ENCODE measurements at places on chromosomes 5 and 9.

DNA sequence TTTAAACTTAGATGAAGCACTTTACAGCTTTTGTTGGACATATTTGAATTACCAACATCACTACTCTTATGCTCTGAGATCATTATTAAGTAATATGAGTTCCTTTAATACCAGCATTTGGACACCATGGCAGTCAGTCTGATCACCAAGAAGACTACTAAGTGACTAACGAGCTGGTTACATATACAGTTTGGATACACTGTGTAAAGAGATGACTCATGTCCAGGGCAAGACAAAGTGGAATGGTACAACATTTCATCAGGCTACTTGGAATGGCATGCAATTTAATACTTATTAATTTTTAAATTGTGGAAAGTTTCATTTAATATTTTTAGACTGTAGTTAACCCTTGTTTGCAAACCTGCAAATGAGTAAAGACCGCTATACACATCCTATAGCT, 237.4 kb upstream of the PRDM9 start:
- DNase-seq: no peak
- no peaks in the 10 kb centered on the region for H3K27me3 ChIP-seq
- no peak overlapping the region for H3K4me3 ChIP-seq
- H3K36me3 ChIP-seq: no peaks in the 10 kb centered on the region

DNA sequence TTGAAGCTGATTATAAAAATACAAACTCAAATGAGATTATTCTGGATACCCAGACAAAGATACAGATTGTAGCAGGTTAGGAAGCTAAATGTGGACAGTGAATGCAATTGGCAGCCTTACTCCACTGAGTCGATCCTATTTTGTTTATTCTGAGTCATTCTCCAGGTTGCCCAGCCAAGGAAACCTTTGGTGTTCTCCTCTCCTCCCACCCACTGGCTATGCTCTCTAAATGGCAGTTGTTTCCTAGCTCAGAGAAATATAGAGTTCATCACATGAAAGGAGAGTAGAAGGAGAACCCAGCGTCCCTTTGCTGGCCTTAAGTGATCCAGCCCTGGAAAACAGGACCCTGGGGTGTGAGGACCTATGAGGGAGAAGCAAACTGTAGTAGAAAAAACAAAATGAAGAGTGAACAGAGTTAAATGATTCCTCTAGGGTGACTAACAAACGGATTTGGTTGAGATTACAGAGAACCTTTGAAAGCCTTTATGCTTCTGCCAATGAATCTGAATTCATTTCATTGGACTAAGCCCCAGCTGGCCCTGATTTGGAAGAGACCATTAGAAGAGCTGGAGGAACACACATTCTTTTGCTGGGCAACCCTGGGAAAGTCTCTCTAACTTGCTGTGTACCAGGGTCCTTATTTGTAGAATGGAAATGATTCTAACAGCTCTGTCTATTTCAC, 95.1 kb downstream of the BRINP1 start:
- no peaks in the 10 kb centered on the region for H3K36me3 ChIP-seq
- H3K27ac ChIP-seq: no peak overlapping the region
- no peak for DNase-seq
- no peaks in the 10 kb centered on the region for H3K4me1 ChIP-seq

DNA sequence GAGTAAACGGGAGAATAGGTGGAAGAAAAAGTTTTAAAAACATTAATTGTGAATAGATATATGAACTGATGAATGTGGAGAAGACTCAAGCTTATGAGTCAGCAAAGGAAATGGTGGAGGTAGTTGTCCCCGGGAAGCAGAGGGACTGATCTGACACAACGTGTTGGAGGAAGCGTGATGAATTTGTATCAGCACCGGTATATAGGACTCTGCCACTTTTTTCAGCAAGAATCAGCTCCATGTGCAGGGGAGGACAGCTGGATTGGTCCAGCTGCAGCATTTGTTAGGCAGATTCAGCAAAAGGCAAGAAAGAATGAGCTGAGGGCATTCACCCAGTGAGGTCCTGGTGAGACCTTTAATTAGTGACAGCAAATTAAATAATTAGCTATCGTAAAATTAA, 276.0 kb downstream of the TENT4A start:
- H3K4me1 ChIP-seq: no peaks in the 10 kb centered on the region
- DNase-seq: no peak
- H3K4me3 ChIP-seq: no peak overlapping the region
- no peak overlapping the region for H3K27ac ChIP-seq
- H3K27me3 ChIP-seq: no peaks in the 10 kb centered on the region

- H3K4me3 ChIP-seq: no peak overlapping the region
- H3K27me3 ChIP-seq: peaks cover 2% of the 10 kb centered on the region
- H3K36me3 ChIP-seq: no peaks in the 10 kb centered on the region
- DNase-seq: no peak
- no peaks in the 10 kb centered on the region for H3K4me1 ChIP-seq
- no peak overlapping the region for H3K27ac ChIP-seq
Observed at GRCh38 chr9:1034271-1034670, 15.9 kb upstream of the DMRT2 start.

- DNase-seq: no peak
- H3K36me3 ChIP-seq: no peaks in the 10 kb centered on the region
- H3K27ac ChIP-seq: no peak overlapping the region
- no peaks in the 10 kb centered on the region for H3K27me3 ChIP-seq
- no peak overlapping the region for H3K4me3 ChIP-seq
Observed at GRCh38 chr5:37896159-37896558, 56.3 kb upstream of the GDNF start.
